CD4-positive, alpha-beta T cell treated with Interleukin-17A for 4 hours (primary cell): ENCODE measurements at places on chromosomes 11 and 22.

- no peak for DNase-seq
Measured at GRCh38 chr22:22605074-22605404, 39.4 kb upstream of the GGTLC2 start.

GRCh38 chr22:31840585-31840984 lies 86.8 kb downstream of the DEPDC5 start:
- DNase-seq, result no peak

GRCh38 chr11:121450401-121450800 lies 1.7 kb upstream of the SORL1 start:
- DNase-seq, result peak; percentile 50

DNA sequence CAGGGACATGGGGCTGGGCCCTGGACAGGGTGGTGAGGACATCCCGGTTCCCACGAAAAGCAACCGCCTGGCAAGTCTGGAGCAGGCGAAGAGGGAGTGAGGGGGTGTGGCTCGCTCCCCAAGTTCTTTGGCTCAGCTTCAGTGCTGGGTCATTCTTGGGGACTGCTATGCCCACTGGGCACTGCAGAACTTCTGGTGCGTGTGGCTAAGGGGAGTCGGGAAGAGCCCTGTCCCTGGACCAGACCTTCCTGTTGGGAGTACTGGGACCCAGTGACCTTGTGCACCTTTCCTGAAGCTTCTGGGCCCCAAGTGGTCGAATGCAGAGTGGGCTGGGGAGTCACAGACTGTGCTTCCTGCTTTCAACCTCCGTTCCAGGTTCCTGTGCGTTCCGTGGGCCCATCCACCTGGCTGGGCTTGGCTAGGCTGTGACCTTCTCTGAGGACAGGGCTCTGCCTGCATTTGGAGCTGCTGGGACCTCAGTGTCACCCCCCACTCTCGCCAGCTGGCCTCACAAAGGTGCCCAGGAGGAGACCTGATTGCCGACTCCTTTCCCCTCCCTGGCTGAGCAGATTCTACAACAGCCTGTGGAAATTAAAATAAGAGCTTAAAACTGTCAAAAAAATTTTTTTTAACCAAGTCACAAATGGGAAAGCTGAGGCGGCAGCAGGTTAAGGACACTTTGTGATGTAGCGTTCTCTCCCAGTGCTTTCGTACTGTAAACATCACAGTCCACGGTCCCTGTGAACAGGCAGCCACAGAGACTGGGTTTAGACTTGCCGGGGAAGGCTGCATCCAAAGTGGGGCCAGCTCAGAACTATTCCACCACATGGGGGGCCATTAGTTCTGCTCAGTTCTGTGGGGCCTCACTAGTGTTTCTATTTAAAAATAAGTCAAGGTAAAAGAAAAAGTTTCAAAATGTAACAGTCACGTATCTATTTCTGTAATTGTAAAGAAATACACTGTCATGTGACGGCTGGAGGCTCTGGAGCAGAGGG lies 63.8 kb upstream of the WNT7B start:
- DNase-seq, result no peak

GRCh38 chr11:20388096-20389055 lies 860 bp downstream of the PRMT3 start:
- no peak for DNase-seq

- DNase-seq, result no peak
Measured at GRCh38 chr22:18044548-18045271, 20.3 kb upstream of the MICAL3 start.
